ENCODE measurements at places on chromosomes 3 and 15.

DNA sequence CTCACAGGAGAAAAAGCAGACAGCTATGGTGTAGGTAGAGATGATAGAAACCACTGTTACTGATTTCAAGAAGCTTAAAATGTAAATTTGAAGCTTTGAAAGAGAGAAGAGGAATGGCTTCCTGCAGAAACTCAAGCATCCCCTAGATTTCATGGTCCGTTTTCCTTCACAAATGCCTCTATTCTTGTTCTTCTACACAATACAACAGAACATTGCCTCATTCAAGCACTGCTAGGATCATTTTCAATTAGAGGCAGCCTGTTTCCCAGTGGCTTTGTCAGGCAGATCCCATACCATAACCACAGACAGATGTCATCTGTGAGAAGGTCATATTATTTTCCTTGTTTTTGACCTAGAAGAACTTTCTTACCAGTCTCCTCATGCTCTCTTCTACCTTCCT lies 77.9 kb upstream of the SPRED1 start:
- no peak for DNase-seq

- DNase-seq = no peak
These were observed 44.0 kb upstream of the ETV5 start for GRCh38 chr3:186152889-186153292.

DNA sequence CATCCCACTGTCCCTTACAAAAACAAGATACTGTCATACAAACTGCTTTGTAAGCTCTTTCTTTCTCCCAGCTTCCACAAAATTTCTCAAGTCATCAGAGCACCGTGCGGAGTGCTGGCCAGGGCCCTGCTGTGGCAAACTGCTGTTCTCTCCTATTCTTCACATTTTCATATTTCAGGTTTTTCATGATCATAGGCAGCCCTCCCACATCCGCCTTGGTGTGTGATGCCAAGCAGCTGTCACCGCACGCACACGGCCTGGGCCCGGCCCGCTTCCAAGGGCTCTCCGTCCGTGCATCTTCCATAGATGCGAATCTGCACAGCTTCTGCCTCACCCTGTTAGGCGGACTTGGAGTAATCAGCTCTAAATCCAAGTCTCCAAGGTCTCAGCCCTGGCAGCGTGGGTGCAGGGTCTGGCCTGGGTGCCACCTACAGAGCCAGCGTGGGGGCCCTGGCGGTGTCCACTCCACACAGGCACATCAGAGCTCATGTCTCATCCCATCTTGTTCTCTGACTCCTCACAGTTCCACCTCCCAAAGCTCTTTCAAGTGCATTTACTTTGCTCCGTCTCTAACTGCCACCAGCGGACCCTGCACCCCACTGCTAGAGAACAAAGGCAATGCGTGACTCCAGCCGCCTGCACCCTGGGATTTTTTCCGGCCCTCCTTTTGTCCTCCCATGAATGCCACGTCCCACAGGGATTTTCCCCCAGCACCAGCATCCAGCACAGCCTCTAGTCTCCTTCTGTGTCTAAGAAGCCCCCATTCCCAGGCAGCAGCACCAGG lies 27.2 kb downstream of the CYFIP1 start:
- peak; percentile 60 for DNase-seq

- no peak for DNase-seq
These were observed 52.1 kb downstream of the TM2D3 start for GRCh38 chr15:101600035-101600434.

GRCh38 chr15:68364028-68364659 lies 67.8 kb downstream of the ITGA11 start:
- DNase-seq = no peak

DNA sequence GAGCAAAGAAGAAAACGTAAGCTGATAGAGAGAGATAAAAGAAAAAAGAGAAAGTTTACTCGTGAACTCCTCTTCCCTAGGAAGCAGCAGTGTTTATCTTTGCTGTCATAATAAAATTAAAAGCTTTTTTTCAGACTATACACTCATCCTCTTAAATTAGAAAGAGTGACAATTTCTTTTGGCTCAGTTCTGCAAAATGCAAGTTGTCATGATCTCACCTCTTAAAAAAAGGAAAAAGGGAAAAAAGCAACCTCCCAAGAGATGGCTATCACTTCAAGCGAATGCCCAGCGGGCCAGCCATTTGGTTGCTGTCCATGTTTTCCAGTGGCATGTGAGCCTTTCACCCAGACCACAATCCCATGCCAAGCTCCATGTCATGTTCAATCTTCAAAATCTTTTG lies 7.0 kb upstream of the THBS1 start:
- no peak for DNase-seq

DNA sequence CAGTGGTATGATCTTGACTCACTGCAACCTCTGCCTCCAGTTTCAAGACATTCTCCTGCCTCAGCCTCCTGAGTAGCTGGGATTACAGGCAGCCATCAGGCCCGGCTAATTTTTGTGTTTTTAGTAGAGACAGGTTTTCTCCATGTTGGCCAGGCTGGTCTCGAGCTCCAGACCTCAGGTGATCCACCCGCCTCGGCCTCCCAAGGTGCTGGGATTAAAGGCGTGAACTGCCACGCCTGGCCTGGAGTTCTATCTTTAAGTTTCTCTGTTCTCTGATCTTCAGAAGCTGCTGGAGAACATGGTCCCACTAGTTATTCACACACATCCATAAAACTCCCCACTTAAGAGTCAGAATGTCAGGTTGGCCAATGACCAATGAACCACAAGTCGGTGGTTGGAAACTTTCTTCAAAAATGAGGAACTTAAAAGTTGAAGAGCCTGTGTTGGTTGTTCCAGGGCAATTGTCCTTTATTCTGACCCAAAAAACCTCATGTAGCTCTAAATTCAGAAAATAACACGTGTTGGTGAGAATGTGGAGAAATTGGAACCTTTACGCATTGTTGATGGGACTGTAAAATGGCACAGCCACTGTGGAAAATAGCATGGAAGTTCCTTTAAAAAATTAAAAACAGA lies 55.9 kb upstream of the PIK3CB start:
- no peak for DNase-seq

DNA sequence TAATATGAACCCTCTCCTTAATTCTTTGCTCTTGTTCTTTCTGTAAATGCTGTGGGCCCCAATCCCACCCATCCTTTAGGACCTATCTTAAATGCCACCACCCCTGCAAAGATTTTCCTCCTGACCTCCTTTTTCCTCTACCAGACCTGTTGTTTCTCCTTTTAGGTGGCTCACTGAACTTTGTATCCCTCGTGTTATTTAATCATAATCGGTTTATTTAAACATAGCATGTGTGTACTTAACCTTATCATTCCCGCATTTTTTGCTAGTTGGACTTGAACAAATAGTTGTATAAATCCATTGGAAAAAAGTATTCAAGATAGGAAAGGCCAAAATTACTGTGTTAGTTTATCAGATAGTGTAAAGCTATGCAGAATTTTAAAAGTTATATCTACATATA lies 988 bp upstream of the NFKBIZ start:
- no peak for DNase-seq

- DNase-seq = peak; percentile 60
These were observed 361.0 kb downstream of the SHQ1 start for GRCh38 chr3:72487078-72487765.

- DNase-seq = no peak
These were observed 31.8 kb downstream of the UPK1B start for GRCh38 chr3:119205209-119205608.
